ENCODE measurements at places on chromosomes 1 and 21.

DNA sequence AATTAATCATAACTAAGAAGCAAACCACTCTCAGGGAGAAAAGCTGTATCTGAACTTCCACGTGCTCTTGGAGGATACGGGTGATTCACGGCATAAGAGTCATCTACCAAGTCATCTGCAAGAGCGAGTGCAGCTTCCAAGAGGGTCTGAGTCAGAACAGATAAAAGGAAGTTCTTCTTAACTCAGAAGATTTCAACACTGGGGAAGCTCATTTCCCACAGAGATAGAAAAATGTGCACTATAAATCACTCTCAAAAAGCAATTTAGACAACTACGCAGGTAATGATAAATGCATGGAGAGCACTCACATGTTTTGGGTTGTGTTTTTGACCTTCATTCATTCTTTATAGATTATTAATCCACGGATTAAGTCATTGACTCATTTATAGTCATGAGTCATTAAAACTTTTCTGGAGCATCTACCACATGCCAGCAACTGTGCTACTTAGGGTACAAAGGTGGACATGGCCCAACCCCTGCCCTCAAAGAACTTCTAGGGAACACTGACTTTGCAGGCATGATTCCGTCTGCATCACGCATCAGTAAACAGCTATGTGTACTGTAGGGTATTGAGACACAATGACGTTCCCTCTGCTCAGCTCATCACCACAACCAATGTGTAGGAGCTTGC lies 20.8 kb downstream of the KCNJ15 start:
- peak; percentile 89 for DNase-seq

- DNase-seq, result peak; percentile 67
These were observed 27.4 kb upstream of the COQ8A start for GRCh38 chr1:226912587-226913176.

GRCh38 chr1:202625416-202626360 lies 84.6 kb downstream of the SYT2 start:
- DNase-seq, result peak; percentile 79

GRCh38 chr1:211349741-211350140 lies 23.1 kb downstream of the TRAF5 start:
- no peak for DNase-seq

DNA sequence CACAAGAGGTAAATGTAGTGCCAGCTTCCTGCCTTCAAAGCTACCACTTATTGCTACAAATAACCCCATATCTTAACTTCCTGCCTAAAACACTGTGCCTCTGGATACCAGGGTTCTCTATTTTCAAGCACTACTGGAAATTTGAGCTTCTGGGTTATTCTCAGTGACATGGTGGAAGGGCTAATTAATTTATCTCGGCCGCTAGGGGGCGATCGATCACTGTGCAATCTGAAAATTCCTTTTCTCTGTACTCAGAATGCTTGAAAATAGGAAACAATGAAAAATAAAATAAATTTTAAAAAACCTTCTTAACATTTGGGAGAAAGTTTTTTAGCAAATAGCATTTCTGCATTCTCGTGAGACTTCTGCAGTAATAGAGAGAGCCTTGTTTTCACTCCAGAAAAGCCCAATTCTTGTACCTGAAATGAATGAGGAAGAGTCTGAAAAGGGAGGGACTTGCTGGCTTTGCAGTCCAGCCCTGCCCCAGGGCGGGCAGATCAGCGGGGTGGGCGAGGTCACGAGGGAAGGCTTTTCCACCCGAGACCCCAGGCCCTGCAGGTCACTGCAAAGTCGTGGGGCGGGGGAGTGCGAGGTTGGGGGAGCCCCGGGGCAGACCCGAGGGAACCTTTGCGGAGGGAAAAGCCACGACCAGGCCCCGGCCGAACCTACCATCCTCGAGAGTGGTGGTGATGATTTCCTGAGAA lies 276.7 kb downstream of the PCP4 start:
- DNase-seq, result peak; percentile 1

GRCh38 chr1:229035748-229036082 lies 235.2 kb upstream of the RAB4A start:
- DNase-seq, result no peak

- DNase-seq, result no peak
These were observed 157.2 kb upstream of the UBE2U start for GRCh38 chr1:64046243-64046642.

DNA sequence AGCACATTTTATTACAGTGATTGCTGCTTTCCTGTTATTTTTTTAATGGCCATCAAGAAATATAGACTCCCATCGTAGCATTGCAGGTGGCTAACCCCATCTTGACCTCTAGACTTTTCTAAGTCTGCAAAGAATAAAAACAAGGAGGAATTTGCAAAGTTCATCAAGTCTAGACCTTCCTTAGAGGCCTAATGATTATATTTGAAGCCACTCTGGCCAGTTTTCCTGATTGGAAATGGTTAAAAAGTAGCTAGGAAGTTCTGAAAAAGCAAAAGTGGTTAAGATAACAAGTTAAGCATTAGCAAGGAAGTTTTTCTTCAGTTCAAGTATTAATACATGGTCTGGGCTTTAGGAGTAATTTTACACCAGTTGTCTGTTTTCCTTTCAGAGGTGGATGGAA lies 16.7 kb upstream of the KCNJ15 start:
- DNase-seq, result no peak

DNA sequence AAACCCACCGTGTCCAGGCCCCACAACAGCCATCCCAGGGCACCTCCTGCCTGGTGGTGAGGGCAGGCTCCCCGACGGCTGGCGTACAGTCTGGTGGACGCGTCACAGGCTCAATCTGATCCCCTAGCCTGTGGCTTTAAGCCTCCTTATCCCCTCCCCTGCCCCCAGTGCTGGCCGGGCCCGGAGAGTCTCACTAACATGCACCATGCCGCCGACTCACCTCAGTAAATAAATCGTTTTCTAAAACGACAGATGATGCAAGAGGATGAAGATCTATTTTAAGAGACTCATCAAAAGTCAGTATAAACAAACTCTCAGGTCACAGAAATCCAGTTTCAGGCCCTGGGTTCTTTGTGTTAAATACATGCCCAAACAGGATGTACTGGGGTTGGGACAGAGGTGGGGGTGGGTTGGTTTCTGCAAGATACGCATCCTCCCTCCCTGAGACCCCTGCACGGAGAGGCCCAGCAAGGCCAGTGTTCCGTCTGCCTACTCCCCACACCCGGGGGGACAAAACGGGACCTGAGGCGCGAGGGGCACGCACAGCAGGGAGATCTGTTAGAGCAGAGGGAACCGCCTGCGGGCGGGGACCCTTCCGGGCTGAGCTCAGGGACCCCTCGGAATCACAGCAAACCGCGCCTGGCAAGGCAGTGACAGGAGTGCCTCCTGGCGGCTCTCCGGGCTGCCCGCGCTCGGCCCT lies 3.1 kb downstream of the PANK4 start:
- DNase-seq, result no peak

DNA sequence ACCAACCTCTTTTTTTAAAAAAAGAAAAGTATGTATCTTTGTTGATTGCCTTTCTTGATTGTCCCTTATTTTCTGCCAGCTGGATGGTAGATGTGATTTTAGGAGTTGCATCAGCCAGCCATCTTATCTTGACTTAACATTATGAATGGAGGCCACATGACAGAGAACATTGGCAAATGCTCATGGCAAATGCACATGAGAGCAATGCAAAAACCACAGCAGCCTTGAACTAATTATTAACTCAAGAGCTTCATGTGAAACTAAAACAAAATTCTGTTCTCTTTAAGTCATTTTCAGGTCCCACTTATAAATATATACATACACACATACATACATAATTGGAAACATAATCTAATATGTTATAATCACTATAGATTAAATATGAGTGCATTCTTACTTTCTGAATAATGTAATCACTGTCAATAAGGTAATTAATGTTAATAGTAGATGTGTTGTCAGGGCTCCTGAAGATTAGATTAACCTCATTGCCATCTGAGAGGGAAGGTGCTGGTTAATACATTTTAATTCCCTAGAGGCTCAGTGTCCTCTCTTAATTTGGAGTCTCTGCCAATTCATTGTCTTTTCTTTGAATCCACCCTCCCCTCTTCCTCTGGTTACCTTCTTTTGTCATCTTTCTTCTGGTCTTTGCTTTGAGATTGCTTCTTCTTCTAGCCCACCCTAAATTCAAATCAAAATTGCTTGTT lies 962.2 kb downstream of the ADGRL2 start:
- DNase-seq, result no peak

DNA sequence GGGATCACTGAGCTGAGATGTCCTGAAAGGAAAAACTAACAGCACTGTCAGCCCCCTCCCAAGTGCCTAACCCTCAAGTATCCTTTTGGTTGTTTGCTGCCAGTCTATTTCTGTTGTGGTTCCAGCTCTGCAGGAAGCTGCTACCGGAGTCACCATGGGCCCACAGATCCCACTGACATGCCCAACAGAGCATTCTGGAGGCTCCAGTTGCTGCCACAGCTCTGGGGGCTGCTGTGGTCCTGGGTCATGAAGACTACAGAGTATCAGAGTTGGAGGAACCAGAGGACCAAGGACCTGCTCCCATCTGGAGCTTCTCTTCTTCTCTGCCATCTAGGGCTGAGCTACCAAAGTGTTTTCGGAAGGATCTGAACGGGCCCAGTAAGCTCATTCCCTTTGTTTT lies 910 bp downstream of the LCE3A start:
- DNase-seq, result no peak

DNA sequence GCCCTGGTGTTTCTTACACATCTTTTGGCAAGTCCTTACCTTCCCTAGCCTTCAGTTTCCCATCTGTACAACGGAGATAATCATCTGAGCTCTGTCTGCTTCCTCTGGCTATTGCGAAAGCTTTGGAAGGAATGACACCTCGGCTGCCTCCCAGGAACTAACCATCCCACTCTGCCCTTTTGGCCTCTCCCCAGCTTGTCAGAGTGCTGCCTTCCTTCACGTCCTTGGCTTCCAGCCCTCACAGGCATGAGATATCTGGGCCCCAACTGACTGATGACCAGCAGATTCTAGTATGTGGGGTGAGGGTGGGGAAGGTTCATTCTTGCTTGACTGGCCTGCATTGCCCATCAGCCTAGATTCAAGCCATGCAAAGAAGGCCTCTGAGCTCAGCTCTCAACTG lies 253.1 kb upstream of the FGGY start:
- no peak for DNase-seq

DNA sequence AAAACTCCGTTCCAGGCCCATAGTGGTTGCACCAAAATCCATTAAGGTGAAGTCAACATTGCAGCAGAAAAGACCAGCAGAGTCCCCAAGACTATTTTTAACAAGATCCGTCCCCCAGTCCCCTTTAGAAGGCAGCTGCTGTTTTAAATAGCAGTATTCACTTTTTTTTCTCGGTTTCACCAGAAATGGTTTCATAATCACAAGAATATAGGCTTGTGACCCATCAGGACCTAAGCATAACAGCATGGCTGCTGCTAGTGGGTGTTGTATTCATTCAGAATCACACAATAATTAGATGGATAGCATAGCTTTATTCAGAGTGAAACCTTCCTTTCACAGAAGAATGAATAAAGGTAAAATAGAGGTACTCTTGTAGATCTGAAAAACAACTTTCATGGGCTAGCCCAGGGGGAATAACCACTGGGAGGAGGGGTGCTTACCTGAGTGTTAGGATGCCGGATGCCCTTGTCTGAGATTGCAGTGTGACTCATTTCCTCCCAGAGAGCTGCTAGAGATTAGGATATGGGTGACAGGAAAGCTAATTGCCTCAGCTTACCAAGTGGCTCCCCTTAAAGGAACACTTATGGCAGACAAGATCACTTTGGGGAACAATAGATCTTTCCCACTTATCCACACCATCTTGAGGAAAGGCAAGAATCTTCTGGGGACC lies 35.0 kb downstream of the ACKR1 start:
- DNase-seq, result no peak

- no peak for DNase-seq
These were observed 33.9 kb upstream of the ASPM start for GRCh38 chr1:197180252-197180878.

- peak; percentile 59 for DNase-seq
These were observed 4.7 kb upstream of the TINAGL1 start for GRCh38 chr1:31571340-31572295.

DNA sequence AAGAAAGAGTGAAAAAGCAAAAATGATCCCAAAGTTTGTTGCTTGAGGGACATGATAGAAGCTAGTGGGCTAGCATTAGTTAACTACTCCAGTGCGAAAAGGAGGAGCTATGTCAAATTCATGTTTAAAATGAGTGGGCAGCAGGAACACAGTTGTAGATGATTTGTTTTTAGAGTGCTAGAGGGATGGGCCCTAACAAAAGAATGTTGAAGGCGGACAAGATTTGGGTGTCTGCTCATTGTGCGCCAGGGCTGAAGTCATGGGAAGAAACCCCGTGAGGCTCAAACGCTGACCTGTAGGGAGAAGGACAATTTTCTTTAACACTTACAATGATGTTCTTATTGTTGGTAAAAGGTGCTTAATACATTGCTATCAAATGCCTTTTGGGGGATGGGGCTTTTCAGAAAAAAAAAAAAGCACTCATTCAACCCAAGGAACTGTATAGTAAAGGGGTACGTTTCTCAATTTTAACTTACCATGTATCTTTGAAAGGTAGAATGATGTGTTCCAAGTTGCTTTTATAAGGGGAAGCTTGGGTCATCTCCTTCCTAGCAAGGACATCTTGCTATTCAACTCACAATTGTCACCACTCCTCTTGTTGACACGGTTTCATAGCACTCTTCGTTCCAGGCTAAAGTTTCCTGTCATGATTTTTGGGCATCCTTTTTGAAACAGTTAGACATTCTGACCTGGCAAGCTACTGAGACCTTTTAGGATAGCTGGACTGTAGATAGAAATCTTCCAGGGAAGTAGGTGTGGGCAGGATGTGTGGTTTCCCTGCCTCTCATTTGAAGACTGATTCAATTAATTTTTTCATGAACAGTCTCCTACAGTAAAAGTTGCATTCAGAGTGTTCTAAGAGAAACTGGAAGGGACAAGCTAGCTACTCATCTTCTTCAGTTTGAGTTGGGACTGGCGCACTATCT lies 53.0 kb upstream of the CNN3 start:
- DNase-seq, result no peak

DNA sequence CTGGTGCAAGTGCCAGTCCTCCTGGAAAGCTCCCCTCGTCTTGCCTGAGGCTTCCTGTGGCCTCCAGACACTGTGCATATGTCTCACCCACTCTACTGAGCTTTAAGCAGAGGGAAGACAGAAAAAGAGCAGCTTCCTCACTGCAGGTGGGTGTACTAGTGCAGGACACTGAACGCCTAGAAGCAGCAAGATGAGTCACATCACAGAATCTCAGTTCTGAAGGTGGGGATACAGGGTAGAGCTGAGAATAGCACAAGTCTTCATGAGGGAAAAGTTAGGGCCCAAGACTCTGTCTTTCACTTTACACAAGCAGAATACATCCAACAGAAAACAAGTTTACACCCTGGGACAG lies 37.4 kb downstream of the PCAT6 start:
- no peak for DNase-seq

DNA sequence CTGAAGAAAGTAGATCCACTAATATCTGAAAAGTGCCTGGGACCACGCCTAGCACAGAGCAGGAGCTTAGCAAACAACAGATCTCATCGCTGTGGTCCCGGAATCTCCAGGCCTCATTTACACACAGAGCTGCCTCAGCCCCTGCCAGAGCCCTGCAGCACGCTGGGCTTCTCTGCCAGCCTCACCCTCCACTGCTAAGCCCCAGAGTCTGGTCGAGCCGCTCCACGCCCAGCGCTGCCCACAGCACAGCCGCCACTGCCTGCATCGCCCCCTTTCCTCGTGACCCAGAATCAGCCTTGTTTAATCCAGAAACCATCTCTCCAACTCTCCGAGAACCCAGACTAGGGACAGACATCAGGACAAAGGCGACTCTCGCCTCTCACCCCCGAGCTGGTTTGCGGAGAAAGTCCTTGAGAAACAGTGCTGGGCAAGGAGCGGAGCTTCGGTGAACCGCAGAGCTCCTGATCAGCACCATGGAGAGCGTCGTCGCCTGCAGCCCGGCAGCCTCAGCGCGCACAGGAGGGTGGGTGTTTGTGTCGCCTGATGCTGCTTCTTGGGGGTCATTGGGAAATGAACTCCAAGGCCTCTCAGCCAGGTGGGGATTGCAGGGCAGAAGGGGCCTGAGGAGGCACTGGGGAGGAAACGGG lies 145.1 kb downstream of the NPHP4 start:
- DNase-seq, result no peak

All from HL-60 (cell line).